ENCODE measurements at places on chromosomes 11 and 22.

DNA sequence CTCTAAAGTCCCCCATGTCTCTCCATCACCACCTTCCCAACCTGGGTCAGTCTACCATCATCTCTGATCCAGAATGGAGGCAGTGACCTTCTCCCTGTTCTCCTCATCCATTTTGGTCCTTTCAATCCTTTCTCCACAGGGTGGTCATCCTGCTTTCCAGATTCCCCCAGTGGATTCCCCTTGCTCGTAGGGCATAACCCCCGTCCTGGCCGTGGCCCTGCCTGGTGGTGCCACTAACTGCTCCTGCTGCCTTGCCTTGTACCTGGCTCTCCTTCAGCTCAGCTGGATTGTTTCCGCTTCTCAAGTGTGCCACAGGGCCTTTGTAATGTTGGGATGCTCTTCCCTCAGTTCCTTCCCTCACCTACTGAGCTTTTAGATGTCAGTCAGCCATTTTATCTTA lies 81.6 kb downstream of the MYO7A start:
- no peak overlapping the region for H3K4me3 ChIP-seq
- DNase-seq = no peak
- H3K36me3 ChIP-seq = no peaks in the 10 kb centered on the region
- no peaks in the 10 kb centered on the region for H3K4me1 ChIP-seq

DNA sequence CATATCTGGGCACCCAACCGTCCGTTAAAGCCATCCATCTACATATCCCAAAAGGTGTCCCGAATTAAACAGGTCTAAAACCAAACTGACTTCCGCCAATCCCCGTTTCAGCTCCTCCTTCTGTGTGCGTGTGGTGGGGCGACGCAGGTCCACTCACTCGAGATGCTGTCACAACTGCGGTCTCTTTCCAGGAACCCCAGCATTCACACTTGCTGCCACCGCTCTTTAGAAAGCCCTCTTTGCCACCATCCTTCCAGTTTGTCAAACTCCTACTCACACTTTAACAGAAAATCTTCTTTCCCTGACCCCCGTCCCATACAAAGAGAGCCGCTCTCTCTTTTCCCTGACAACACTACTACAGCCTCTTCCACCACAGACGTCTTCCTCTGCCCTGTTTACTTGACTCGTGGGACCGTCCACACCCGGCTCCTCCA lies 467 bp downstream of the ESS2 start:
- H3K27me3 ChIP-seq = peaks cover 22% of the 10 kb centered on the region
- H3K4me1 ChIP-seq = peaks cover 9% of the 10 kb centered on the region
- H3K36me3 ChIP-seq = peaks cover 10% of the 10 kb centered on the region
- DNase-seq = peak; percentile 52
- peak overlapping the region; percentile 97 for H3K27ac ChIP-seq
- peak overlapping the region; percentile 94 for H3K4me3 ChIP-seq

GRCh38 chr11:8983552-8983951 lies 19.3 kb upstream of the TMEM9B start:
- no peak overlapping the region for H3K27ac ChIP-seq
- H3K27me3 ChIP-seq = peaks cover 6% of the 10 kb centered on the region
- no peaks in the 10 kb centered on the region for H3K4me1 ChIP-seq

- H3K27ac ChIP-seq = no peak overlapping the region
- no peak for DNase-seq
- no peaks in the 10 kb centered on the region for H3K27me3 ChIP-seq
Observed at GRCh38 chr11:72313912-72314598, 70.1 kb upstream of the PHOX2A start.

DNA sequence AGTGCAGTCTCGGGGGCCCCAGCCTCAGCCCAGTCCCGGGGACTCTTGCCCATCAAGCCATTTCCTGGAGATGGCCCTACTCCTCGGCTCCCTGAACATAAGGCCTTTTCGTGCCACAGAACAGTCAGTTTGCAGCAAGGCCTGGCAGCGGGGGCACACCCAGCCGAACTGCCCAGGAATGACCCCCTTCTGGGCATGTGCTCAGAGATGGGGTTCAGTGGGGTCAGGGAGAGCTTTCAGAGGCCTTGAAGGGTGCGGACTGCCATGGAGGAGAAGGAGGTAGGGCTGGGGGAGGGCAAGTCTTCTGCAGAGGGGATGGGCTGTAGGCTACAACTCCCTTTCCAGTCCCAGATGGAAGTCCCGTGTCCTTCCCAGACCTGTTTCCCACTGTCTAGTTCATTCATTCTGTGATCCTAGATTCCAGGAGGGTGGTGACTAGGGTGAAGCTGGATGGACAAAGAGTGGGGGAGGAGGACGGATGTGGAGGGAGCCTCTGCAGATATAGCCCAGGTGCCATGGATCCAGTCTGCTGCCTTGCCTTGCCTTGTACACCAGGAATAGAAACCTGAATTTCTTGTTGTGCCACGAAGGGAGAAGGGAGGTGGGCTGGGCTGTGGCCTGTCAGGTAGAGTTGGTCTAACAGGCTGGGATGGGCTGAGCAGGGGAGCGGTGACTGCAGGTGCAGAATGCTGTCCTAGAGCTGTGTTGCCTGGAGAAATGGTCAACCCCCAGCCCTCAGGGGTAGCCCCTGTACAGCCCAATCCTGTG lies 14.2 kb upstream of the OMP start:
- H3K27me3 ChIP-seq = no peaks in the 10 kb centered on the region
- no peaks in the 10 kb centered on the region for H3K36me3 ChIP-seq
- DNase-seq = no peak
- H3K27ac ChIP-seq = no peak overlapping the region
- H3K4me3 ChIP-seq = no peak overlapping the region
- peaks cover 8% of the 10 kb centered on the region for H3K4me1 ChIP-seq

GRCh38 chr11:27678242-27678641 lies 22.0 kb downstream of the BDNF start:
- H3K27me3 ChIP-seq = no peaks in the 10 kb centered on the region
- H3K36me3 ChIP-seq = peaks cover 1% of the 10 kb centered on the region
- H3K4me3 ChIP-seq = no peak overlapping the region
- no peak for DNase-seq
- H3K4me1 ChIP-seq = no peaks in the 10 kb centered on the region

Data from activated naive CD8-positive, alpha-beta T cell treated with anti-CD3 and anti-CD28 coated beads for 36 hours (primary cell).